ENCODE measurements at places on chromosomes 7 and 10. TPM values are rescaled to one million over a fixed set of nuclear protein-coding genes. Genes with fewer than 3 reads are reported as not detected.

- no peak for DNase-seq
Measured at GRCh38 chr10:11595395-11595692, 16.1 kb downstream of the USP6NL start.

- DNase-seq, result no peak
Measured at GRCh38 chr10:103277713-103278536, 987 bp downstream of the INA start.

DNA sequence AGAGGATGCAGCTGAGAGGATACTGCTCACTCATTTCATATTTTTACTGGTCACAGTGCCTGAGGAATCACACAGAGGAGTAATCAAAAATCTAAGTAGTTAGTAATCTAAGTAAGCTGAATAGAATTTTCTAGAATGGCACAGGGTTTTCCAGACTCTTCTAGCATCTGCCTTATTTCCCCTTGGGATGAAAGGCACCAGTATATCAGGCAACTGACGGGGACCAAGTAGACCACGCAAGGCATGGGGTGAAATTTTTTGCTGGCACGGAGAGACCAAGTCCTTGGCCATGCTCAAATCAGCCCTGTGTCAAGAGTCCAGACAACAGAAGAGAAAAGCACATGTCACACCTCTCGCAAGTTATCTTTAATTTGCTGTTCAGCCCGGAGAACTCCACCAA, 14.2 kb downstream of the NCOA4 start:
- no peak for DNase-seq

DNA sequence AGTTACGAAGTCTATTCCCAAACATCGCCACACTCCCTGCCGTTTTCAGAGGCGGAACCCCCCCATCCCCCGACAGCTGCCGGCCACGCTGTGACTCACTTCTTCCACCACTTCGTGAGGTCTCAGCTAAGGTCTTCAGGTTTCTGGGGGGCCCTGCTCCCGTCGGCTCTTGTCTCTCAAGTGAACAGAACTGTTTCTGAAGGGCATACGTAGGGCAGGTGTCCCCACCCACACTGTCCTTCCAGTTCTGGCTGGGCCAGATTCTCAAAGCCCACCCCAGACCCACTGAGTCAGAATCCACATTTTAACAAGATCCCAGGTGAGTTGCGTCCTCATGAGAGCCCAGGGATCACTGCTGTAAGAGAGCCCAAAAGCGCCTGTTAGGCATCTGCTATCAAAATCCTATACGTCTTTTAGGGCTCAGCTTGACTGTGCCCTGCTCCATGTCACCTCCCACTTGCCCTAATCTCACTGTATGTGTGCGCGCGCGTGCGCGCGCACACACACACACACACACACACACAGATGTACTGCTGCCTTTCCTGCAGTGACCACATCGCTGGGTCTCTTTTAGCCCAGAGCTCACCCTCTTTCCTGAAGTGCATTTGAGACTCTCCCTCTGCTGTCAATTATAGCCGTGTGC, 78.8 kb downstream of the PROSER2 start:
- DNase-seq, result no peak

DNA sequence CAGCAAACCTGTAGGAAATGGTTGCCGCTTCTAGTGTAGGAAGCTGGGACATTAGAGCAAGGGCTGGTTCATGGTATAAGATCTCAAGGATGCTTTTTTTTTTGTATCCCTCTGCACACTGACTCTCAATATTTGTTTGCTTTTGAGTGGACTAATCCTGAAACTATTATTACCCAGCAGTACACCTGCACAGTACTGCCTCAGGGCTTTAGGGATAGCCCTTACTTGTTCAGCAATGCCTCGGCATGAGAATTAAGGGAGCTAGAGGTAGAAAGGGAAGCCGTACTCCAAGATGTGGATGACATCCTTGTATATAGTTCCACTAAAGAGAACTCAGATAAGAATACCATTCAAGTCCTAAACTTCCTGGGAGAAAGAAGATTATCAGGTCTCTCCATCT, 70.5 kb downstream of the COPG2 start:
- no peak for DNase-seq

- no peak for DNase-seq
Measured at GRCh38 chr7:69349291-69349690, 249.0 kb upstream of the AUTS2 start.

GRCh38 chr7:131745390-131746248, 189.2 kb upstream of the PODXL start:
- DNase-seq, result peak; percentile 46

The CCDC6 gene
- 44.4 TPM for polyA plus RNA-seq

The VAX1 gene
- not detected for polyA plus RNA-seq

- no peak for DNase-seq
Measured at GRCh38 chr7:99779949-99780348, 4.0 kb downstream of the CYP3A4 start.

- no peak for DNase-seq
Measured at GRCh38 chr10:114282526-114282925, 43.5 kb downstream of the VWA2 start.

The STEAP2 gene
- polyA plus RNA-seq, result 2.2 TPM

DNA sequence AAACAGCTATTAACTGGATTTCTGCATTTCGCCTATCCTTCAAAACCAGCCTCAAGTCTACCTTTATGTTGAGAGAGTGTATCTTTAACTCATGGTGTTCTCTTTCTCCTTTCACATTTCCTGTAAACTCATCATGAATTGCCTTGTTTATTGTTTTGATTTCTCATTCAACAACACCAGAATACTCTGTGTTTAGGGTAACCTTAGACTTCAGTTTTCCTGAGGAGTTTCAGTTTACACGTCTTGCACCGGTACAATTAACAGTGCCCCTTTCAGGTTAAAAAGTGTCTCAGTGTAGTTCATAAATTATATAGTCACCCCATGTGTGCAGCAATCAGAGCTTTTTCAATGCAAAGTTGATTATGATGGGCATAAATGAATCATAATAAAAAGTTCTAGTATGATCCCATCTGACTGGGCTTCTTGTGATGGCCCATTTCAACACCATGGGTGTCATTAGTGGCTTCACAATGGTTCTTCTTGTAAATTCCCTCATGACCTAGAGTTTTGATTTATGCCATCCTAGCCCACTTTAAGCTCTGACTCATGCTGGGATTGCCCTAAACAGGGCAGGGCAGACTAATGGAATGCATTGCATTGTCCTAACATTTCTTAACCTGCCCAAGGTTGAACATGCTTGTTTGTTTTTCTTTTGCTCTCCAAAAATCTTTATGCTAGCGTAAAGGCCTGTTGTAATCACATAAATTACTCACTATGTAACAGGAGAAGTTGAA, 22.0 kb downstream of the ITGB8 start:
- DNase-seq, result no peak

The NPM3 gene
- polyA plus RNA-seq, result 2.5 TPM

DNA sequence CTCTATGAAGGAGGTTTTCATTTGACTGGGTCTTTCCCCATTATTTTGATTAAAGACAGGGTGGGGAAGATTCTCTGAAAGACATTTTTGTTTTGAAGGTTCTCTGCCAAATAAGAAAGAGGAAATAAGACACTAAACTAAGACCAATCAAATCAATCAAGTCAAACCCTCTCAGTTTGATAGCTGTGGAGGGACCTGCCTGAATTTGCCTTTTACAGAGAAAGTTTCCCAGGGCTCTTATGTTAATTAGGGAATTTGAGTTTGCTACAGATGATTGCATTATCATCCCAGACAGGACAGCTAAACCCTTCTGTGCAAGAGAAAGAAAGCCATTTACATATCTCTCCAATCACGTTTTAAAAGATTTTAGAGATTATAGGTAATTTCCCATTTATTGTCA, 80.0 kb downstream of the CSTF2T start:
- DNase-seq, result no peak

DNA sequence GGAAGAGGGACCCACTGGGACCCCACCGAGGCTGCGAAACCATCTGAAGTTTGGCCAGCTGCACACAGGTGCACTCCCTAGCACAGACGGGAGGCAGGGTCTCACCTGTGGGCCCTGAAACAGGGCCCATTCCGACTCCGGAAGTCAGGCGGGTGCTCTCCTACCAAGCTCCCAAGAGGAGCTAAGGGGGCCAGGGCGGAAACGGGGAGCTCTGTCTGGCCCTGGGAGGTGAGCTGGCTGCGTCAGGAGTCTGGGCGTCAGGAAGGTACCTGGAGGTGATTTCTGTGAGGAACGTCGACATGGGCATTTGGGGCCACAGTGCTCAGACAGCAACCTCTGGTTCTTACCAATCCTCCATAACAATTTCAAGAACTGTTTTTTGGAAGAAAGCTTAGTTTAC, 411.7 kb downstream of the TCERG1L start:
- no peak for DNase-seq

The AS3MT gene
- 1.6 TPM for polyA plus RNA-seq

- DNase-seq, result peak; percentile 16
Measured at GRCh38 chr7:55965805-55966421, 1.5 kb downstream of the NIPSNAP2 start.

DNA sequence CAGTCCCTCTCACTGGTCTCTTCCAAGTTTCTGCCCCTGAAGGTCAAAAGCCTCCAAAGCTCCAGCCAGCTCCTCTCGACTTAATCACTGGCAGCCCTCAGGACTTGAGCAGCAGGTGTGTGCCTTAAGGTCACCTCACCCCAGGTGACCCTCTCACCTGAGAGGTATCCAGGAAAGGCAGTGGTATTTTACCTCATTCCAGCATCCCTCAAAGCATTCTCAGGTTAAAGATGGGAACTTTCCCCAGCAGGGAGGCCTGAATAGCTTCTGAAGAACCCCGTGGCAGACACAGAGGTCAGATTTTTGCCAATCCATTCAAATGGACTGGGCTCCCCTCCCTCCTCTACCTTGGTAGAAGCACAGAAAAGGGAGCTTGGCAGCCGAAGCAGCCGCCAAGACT, 148.2 kb downstream of the GFRA1 start:
- DNase-seq, result no peak

DNA sequence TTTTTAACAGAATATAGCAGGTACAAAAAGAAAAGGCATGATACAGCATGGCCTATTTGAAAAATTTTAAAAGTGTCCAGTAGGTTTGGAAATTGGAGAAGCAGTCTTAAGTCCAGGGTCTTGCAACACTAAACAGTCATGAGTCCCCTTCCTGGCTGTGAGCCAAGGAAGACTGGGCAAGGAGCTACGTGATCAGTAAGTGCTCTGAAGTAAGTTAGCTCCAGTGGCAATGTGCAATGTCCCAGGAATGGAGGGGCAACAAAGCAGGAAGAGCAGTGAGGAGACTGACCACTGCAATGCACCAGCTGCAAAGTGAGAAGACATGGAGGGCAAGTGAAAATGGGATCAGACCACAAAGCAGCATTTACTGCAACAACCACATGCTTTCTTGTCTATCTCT, 72.9 kb upstream of the GRID1 start:
- peak; percentile 93 for DNase-seq

- DNase-seq, result no peak
Measured at GRCh38 chr7:84714765-84715164, 472.1 kb downstream of the SEMA3D start.

DNA sequence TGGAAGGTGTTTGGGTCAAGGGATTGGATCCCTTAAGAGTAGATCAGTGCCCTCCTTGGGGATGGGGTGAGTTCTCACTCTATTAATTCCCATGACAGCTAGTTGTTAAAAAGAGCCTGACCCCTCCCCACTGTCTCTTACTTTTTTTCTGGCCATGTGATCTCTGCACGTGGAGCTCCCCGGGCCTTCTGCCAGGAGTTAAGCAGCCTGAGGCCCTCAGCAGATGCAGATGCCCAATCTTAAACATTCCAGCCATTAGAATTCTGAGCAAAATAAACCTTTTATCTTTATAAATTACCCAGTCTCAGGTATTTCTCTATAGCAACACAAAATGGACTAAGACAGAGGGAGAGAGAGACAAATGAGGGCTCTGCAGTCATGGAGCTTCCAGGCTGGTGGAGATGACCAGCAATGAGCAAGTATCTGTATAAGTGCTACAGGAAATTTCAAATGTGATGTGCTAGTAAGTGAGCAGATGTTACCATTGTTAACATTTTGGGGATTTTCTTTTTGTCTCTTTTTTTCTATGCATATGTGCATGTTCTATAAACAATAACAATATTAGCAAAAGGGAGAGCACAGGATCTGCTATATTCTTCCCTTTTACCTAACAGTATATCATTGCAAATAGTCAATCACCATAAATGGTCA, 26.7 kb downstream of the PLPP4 start:
- DNase-seq, result no peak

The PLAC9 gene
- polyA plus RNA-seq, result 6.8 TPM

DNA sequence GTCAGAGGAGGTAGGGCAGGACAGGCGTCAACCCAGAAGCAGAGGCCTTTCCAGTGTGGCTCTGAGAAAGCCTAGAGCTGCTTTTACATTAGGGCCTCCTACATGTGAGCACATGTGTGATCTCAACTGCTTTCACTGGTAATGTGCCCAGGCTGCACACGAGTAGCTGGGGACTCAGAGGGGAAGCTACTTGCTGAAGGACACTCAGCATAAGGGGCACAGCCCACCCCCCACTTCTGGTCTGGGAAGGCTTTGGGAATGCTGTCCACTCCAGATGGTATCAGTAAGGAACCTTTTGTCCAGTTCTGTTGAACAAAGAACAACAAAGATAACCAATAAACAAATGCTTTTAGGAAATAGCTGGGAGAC, 18.9 kb downstream of the PRF1 start:
- no peak for DNase-seq

DNA sequence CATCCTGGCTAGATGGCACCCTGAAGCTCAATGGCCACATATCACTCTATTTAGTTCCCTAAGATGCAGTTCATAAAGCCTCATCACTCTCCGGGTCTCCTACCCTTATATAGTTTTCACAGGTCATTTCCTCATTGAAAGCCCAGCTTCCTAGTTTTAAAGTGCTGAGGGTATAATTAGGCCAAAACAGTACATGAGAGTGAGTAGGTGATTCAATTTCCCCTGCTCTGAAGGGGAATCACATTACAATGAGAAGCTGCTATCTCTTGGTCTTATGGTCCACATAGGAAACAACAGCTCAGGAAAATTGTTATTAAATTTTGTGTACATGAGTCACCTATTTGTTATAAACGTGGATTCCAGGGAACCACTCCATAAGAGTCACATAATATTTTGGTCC, 162.0 kb downstream of the SEMA3E start:
- no peak for DNase-seq

The OPN4 gene
- 0.07 TPM for polyA plus RNA-seq

The MMRN2 gene
- 1.4 TPM for polyA plus RNA-seq

- no peak for DNase-seq
Measured at GRCh38 chr10:91433620-91434019, 23.5 kb downstream of the HECTD2 start.

The PNLIP gene
- polyA plus RNA-seq, result not detected

The RAPGEF5 gene
- 11.5 TPM for polyA plus RNA-seq
